ENCODE measurements at places on chromosomes 3 and 15. TPM values are rescaled to one million over a fixed set of nuclear protein-coding genes. Genes with fewer than 3 reads are reported as not detected.

The XXYLT1 gene
- total RNA-seq, result 14.5 TPM

The CAND2 gene
- 12.5 TPM for total RNA-seq

DNA sequence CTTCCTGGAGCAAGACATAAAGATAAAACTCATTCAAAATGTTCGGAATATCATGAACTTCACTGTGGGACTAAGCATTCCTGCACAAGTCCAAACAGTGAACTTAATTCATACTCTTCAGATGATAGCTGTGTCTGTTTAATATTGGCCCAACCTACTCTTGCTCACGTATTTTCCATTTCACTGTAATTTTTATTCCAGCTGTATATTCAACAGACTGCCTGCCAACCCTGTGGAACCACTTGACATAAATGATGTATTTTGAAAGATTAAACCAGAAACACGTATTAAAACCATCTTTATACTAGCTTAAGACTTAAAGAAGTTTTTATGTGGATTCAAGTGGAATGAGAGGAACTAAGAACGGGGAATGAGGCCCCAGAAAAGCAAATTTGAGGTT, 172.5 kb downstream of the TMEM108 start:
- no peak for DNase-seq

GRCh38 chr15:68183616-68184315, 21.4 kb downstream of the CALML4 start:
- DNase-seq, result no peak

DNA sequence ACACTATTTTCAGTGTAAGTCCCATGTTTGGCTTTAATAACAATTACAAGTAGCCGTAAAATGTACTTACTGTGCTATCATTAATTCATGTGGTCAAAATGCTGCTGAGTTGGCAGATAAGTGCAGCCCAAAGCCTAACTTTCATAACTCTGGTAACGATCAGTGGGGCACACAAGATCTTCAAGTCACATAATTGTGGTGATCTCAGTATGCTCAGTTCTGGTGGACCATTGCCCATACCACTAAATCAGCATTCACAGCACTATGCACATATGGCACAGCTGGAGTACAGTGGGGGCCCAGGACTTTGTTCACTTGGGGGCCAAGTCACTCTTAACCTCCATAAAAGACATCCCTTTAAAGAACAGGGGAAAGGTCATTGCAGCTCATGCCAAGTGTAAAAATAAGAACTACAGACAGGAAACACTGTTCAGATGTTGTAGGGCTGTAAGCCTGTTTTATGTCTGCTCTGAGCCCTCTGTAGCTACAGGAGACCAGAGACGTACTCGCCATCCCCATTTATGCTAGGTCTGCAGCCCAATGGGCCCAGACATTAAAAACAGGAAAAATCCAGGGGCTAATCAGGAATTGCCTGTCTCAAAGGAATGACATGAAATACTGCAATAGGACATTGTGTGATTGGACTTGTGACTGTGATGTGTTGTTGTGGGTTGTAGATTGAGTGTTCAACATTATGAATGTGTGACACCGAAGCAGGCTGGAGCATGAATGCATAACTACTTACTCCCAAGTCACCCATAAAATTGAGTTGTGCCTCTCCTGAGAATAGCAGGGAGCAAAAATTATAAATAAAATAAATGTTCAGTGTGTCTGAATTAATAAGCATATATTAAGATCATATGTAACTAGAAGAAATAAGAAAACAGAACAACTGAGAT, 282.5 kb upstream of the EPHA3 start:
- DNase-seq, result no peak

- DNase-seq, result no peak
Observed at GRCh38 chr3:23949784-23950183, 4.7 kb downstream of the NR1D2 start.

- no peak for DNase-seq
Observed at GRCh38 chr3:122004991-122005565, 17.0 kb downstream of the ILDR1 start.

Measured in vagina (tissue), 2 donors.